ENCODE measurements at places on chromosomes 4 and X.

- no peak for DNase-seq
These were observed 42.5 kb upstream of the XIAP start for GRCh38 chrX:123817288-123817894.

DNA sequence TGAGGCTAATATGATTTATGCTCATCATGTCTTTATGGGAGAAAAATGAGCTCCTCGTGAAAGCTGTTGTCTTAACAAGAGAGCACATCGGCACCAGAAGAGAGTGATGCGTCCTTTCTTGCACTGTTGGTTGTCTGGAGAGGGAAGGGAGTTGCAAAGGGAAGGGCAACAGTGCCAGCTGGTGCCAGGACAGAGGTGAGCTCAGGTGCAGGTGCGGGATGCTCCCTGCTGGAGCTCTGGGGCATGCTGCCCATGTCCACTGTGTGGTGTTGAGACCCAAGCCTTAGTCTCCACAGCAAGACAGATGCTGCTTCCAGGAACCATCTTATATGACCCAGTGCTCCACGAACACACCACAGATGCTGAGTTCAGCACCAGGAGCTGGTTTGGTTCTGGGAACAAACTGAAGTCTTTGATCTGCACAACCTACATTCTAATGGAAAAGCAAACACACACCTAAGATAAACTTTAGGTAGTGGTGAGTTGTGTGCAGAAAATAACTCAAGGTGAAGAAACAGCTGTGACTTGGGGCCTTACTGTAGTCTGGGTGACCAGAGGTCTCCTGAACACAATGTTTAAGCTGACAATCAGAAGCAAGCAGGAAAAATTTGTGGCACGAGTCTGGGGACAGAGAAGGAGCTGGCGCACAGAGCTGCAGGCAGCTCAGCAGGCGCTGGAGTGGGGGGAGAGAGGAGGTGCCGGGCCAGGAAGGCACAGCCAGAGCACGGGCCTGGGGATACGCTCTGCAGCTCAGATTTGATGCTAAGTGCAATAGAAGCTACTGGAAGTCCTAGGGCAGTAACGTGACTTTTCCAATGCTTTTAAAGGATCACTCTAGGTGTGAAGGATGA, 73.2 kb downstream of the HAUS3 start:
- no peak for DNase-seq

DNA sequence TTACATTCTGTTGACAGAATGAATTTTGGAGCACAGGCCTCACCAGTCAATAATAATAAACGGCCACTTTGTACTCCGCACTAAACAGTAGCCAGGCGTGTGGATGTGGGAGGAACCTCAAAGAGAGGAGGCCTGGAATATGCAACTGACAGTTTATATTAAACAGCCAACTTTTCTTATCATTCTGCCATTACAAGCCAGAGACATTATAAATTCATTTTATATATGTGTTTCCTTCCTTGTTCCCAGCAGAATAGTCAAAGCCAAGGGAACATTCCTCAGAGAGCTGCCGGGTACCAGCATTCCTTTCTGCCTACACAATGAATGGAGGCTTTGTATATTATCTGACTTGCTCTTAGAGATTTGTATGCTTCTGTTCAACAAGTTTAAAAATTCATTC, 436.5 kb upstream of the FTHL17 start:
- no peak for DNase-seq

- no peak for DNase-seq
These were observed 71.9 kb downstream of the LIMCH1 start for GRCh38 chr4:41609851-41610250.

GRCh38 chr4:17112292-17112659, 213.8 kb upstream of the LDB2 start:
- DNase-seq, result no peak

DNA sequence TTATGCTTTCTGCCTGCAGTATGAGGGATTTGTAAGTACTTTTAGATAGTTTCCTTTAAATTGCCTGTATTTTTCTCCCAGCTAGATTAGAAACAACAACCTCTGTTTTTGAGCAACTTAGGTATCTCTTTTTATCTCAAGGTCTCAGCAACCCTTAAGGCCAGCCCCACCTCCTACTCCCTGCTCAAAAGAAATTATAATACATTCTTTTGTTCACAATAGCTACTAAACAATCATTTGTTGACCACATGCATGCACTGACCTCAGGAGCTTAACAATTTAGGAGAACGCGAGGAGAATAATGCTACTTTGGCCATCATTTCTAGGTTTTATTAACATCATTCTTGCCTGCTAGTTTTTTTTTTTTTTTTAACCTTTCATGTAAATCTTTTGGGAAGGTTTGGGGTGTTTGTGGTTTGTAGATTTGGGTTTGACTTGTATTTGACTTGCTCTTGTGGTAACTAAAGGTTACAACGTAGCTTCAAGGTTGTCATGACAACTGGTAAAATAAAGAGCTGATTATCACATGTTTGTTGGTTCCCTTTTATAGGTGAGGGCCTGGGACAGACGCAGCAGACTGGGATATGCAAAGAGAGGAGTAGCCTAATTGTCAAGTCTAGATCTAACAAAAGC, 145.4 kb upstream of the PLAC1 start:
- DNase-seq, result no peak

DNA sequence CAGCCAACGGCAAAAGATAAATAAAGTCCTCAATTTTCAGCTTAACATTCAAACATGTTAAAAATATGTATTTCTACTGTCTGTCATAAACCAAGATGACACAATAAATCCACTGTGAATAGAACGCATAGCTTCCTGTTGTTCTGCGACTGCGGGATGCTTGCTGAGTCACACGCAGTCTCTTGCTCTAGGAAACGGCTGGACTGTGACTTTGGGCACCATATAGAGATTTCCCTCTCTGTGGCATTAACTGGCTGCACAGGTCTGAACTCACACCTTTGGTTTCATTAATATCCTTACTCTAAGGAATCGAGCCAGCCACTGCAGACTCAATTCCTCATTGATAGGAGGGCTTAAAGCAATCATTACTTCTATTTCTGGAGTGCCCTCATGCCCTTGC, 8.4 kb downstream of the BEND4 start:
- no peak for DNase-seq

DNA sequence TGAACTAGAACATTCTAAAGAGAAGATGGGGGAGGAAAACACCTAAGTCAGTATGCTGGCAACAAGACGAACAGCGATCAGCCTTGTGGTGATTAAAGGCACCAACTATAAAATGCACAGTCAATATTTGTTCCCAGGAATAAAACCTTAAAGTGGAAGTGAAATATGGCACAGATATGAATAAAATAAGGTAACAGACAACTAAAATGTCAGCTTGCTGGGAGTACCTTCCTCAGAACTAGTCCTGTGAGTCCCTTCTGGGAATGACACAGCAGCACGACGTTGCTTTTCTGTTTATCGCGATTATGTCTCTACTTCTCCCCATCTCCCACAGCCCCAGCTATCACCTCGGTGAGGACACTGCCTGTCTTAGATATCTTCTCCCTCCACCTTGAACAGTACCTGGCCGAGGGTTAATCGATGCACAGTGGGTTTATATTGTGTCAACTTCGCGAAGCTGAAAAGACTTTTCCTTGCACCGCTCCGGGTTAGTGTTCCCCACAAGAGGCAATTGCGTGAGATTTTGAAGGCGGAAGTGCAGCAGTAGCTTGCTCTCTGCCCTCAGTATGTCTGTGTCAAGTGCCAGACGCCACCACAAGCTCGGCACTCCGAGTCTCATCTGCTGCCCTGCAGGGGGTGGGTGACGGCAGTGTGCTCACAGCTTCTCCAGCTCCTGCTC, 17.4 kb downstream of the MTNR1A start:
- DNase-seq, result no peak

GRCh38 chr4:179399054-179399782, 1957.0 kb upstream of the AGA start:
- DNase-seq, result no peak

- DNase-seq, result no peak
These were observed 4.5 kb downstream of the APLN start for GRCh38 chrX:129650183-129650689.

- DNase-seq, result no peak
These were observed 32.7 kb upstream of the TCEANC start for GRCh38 chrX:13620207-13620606.

DNA sequence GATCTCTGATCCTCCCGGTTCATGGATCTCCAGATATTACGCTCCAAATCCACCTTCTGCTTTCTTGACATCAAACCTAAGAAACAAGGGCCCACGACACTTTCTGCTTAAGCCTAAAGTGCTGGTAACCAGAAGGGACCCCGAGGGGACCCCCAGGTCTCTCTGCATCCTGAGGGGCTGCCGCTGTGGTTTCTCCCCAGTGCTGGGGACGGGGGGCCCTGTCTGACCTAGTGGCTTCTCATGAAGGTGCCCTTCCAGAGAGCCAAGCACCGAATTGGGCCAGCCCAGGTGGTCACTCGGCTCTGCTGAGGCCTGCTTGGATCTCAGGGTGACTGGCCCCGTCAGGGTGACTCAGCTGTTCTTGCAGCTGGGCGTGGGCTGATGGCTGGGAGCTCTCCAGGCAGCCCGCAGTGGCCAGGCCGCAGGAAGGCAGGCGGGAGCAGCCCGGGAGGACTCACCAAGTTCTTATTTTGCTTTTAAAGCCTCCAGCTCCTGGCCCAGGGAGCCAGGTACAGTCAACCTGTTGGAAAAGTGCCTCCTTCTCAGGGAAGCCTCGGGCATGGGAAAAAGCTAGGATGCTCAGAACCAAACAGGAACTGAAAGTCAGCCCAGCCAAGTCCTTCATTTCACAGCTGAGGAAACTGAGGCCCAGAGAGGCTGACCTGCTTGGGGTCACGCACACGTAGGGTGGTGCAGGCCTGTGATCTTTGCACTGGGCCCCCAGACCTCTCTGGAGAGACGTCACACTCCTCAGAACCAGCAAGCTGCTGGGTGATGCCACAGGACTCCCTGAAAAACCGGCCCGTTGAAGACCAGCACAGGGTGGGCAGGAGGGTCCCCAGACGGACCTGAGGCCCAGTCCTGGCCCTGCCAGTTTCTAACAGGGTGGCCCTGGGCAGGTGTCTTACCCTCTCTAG, 16.7 kb downstream of the BLOC1S4 start:
- DNase-seq, result no peak

GRCh38 chr4:86683167-86683566, 89.1 kb downstream of the PTPN13 start:
- DNase-seq, result no peak

- no peak for DNase-seq
These were observed 437.6 kb upstream of the CTSO start for GRCh38 chr4:156391325-156391653.

GRCh38 chr4:165986956-165987698, 114.1 kb downstream of the TLL1 start:
- no peak for DNase-seq

DNA sequence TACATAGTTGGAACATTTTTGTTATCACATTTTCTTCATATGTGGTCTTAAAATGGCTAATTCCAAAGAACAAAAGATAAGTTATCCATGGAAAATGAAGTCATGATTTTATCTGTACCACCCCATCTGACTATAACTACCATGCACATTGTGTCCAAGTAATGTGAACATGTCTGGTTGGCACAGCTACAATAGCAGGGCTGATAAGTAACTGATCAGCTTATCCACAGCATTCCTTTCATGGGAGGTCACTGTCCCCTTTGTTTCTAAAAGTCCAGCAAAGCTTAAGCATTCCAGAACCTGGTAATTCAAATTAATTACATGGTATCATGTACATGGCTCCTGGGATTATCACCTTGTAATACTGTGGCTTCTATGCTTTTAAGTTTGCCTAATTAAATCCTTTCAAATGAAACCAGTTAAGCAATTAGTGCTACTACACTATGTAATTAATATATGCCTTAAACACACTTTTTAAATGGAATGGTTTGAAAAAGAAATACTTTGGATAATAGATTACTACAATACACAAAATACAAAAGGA, 21.1 kb upstream of the SORBS2 start:
- no peak for DNase-seq

DNA sequence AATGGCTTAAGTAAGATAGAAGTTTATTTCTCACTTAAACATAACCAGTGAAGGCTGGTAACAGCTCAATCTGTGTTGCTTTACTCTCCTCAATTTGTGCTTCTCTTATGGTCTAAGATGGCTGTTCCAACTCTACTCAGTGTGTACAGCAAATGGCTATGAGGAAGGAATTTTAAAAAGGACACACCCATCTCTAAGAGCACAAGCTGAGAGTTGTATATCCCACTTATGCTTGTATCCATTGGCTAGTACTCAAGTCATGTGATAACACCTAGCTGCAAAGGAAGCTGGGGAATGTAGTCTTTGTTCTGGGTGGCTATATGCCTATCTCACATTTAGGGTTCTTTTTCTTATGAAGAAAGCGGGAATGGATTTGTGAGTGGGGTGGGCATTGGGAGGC, 63.3 kb downstream of the GPAT3 start:
- no peak for DNase-seq

- no peak for DNase-seq
These were observed 79.7 kb upstream of the GNPDA2 start for GRCh38 chr4:44806071-44806470.

DNA sequence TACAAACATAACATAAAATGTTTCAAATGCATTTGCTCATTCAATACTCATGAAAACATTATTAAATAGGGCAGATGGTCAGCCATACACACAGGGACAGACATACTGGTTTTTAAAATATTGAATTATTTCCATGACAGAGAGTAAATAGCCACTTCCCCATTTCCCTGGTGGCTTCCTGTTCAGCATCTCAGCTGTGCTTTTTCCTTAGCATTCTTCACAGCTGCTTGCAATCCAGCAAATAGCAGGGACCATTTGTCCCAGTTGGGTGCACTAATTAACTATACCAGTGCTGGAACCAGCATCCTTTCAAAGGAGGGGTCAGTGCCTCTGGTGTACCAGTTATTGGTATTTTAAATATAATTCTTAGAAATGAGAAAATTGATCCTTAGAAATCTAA, 964.7 kb downstream of the RAB28 start:
- no peak for DNase-seq

DNA sequence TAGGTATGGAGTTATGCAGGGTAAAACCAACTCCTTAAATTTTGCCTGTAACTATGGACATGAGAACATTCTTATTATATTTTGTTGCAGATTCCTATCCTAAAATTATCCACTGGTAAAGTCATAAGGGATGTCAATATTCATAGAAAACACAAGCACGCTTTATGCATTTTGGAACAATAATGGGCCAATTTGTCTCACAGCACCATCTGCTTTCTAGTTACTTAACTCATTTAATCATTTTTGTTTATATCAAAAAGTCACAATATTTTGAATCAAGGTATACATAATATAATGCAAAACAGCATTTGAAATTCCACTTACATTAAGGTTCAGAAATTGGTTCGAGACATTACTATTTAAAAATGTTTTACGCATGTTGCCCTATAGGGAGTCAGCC, 203.0 kb downstream of the GABRG1 start:
- no peak for DNase-seq

GRCh38 chrX:98071331-98071730, 1187.6 kb downstream of the RPA4 start:
- DNase-seq, result no peak

- DNase-seq, result no peak
These were observed 34.8 kb downstream of the UTP14A start for GRCh38 chrX:129940721-129941120.

DNA sequence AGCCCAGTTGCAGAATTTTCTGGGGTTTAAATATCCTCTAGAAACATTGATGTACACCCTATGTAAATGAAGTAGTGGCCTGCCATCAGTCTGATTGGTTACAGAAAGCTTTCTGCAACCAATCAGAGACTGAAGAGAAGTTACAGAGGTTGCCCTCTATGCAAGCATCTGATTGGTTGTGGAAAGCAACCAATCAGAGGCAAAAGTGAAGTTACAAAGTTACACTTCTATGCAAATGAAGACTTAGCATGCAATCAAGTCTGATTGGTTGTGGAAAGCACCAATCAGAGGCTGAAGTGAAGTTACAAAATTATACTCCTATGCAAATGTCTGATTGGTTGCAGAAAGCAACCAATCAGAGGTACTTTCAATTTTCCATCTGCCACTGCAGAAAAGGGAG, 51.9 kb upstream of the USP9X start:
- DNase-seq, result no peak
